ENCODE measurements at places on chromosomes 5 and 9.

DNA sequence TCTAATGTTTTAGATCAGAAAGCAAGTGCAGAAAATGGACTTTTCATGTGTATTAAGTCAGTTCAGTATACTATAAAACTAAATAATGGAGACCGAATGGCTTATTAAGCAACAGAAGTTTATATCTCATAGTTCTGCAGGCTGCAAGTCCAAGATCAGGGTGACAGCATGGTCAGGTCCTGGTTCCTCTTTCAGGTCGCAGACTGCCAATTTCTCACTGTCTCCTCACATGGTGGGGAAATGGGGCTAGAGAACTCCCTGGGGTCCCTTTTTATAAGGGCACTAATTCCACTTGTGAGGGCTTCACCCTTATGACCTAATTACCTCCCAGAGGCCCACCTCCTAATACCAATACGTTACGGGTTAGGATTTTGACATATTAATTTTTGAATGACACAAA lies 48.7 kb downstream of the RICTOR start:
- no peak for DNase-seq

- no peak for DNase-seq
These were observed 131.4 kb downstream of the MED10 start for GRCh38 chr5:6246820-6247437.

GRCh38 chr9:4371108-4371507 lies 71.2 kb upstream of the GLIS3 start:
- DNase-seq = no peak

- DNase-seq = no peak
These were observed 41.1 kb downstream of the FGF1 start for GRCh38 chr5:142644640-142645361.

DNA sequence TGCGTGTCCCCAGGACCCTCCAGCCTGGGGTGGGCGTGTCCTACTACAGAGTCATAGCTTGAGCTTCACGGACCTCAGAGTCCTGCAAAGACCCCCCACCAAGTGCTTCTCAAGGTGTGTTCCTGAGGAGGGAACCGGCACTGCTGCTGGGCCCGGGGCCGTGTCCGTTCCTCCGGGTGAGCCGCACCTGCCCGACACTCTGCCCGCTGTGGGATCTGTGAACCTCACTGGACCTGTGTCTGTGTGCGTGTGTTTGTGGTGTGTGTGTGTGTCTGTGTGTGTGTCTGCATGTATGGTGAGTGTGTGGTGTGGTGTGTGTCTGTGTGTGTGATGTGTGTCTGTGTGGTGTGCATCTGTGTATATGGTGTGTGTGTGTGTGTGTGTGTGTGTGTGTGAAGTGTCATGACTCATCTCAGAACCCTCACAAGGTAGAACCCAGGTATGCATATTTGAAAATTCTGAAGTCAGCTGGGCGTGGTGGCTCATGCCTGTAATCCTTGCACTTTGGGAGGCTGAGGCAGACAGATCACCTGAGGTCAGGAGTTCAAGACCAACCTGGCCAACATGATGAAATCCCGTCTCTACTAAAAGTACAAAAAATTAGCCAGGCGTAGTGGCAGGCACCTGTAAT lies 40.9 kb upstream of the RXRA start:
- no peak for DNase-seq

DNA sequence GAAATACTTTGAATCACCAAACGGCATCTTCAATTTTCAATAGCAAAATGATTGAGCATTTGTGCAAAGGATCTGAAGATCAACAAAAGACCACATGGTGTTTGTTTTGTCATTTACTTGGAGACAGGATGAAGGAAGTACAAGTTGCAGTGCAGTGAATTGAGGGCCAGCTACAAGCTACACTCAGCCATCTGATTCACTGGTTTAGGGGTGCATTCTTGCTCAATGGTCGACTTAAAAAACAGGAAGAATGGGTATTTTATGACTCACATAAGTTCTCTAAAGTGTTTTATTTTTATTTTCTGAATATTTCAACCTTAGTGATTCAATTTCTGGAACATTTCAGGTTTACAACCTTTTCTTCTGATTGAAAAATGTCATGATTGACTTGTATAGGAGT lies 412.1 kb upstream of the ADAMTSL1 start:
- DNase-seq = no peak

DNA sequence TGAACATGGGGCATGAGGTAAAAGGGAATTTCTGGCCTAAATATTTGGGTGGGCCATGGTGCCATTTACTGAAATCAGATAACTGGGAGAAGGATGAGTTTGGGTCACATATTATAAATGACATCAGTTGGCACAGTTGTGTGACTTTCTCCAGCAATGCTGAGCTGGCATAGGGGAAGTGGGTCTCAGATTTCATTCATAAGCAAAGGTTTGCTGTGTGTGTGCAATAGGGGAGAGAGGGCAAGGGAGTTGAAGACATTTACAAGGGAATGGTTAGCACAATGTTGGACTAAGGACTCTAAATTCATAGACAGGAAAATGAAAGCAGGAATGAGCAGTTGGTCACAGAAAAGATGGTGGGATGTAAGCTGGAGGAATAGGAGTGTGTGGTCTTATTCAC lies 47.8 kb upstream of the KLF9 start:
- no peak for DNase-seq

DNA sequence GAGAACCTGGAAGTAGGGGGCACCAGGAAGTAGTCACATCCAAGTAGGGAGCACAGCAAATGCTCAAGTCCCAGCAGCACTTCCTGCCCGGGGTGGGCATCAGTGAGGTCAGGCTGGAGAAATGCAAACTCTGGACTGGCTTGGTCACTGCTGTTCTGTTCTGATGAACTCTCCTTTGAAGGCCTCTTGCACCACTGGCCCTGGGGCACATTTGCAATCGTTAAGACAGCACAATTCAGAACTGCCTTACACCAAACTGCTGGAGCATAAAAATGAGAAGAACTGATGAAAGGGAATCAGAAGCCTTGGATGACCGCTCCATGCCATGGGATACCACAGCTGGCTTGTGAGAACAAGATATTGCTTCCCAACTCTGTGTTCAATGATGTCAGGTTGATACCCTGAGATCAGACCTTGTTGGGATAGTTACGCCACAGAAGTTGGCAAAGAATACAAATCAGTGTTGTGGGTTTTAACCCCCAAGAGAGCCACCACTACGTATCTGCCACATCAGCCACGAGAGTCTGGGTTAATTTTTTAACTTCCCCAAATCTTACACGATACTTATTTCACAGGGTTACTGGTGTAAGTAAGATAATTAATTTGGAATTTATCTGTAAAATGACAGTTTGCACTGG lies 42.3 kb upstream of the ZSWIM6 start:
- DNase-seq = no peak

DNA sequence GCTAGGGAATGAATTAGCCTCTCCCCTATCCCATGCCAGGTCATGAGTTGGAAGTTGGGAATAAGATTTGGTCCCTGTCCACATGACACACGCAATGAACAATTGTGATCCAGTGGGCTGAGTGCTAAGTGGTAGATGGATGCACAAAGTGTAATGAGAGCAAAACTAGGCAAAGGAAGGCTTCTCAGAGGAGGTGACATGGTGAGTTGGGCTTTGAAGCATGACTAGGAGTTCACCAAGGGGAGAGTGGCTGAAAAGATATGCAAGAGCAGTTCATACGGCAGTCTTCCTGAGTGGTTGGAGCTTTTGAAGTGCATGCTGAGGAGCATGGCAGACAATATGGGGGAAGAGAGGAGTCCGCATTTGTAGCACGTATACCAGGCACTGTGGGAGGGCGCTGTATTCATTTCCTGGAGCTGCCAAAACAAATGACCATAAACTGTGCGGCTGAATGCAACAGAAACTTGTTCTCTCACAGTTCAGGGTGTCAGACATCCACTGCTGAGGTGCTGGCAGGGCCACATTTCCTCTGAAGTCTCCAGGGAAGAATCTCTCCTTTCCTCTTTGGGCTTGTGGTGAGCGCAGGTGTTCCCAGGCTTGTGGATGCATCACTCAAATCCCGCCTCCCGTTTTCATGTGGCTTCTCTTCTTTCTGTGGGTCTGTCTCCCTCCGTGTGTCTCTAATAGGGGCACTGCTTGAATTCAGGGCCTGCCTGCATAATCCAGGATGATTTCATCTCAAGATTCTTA lies 49.5 kb downstream of the NSG2 start:
- DNase-seq = no peak

DNA sequence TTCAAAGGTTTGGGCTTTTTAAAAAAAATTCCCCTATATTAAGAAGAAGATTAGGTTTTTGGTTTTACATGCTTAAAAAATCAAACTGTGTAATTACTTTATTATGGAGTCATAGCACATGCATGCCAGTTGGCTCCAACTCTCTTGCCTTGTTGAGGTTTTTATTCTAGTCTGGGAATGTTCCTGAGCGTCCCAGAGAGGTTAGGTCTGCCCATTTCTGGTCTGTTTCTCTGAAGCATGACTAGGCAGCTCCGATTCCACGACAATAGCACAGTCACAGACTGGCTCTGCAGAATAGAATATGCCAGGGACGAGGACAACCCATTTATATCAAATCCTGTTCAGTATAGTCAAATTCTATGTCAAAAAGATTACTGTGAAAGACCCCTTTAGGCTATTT lies 217.0 kb downstream of the PCSK5 start:
- no peak for DNase-seq
